Left cardiac atrium (tissue), 4 donors: ENCODE measurements at places on chromosomes 3 and 15. TPM values are rescaled to one million over a fixed set of nuclear protein-coding genes. Genes with fewer than 3 reads are reported as not detected.

MYO5C gene
- 8.2 TPM for total RNA-seq

DNA sequence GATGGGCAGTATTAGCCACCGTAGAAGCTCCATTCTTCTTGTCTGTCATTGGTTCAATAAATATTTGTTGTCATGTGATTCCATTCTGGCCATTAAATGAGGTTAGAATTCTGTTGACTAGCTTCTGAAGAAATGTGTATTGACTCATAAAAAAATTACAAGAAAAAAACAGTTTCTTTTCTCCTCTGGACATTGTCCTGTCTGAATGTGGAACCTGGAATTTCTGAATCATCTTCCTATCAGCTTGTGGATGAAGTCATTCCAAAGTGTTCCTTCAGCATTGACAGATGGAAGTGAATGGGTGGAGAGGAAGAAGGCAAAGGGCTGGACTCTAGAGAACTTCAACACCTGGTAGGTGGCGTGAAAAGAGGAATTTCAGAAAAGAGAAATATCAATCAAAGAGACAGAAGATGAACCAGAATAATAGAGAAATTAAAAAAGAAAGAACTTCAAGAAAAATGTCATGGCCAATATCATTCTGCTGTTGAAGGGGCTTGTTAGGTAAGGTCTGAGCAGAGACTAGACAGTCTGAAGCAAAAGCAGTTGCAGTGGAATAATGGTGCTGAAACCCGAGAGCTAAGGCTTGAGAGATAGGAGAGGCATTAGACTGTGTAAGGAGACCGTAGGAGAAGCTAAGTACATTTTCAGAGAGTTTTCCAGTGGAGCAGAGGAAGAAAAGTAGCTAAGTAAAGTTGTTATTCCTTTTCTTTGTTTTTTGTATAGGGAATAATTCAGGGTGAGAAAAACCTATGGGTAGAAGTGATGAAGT lies 806.6 kb downstream of the SQOR start:
- DNase-seq = no peak

DNA sequence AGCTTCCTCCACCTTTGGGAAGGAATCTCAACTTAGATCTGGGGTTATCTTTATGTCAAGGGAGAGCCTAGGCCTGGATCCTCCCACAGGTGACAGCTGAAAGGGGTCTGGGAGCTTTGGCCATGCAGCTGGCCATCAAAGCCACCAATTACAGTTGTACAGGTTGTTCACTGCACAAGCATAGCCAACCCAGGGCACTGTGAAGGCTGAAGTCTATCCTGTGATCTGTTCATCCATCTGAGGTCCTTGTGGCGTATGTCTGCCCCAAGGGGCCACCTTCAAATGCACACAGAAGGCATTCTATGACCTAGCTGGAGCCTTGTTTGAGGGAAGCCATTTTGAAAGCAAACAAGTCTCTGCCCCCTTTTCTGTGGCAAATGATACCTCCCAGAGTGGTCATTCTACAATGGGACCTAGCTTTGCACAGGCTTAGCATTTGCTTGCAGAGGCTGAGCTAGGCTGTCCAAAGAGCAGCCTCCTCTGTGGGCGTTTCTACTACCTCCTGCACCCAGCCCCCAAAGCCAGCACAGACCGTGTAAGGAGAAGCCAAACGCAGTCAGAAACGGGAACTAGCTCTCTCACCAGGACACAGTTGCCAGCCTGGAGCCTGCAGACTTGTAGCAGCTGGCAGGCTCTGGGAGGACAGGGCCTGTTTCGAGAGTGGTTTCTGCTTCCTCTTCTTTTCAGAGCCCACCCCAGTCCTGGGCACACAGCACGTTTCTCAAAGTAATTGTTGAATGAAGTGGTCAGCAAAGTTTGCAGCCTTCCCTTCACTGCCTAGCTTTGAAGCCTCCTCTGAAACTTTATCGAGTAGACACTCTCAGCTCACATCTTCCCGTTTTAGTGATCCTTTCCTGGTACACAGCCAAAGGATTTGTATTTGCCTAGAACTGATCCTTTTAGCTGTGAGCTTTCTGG lies 157.3 kb upstream of the SMAD3 start:
- peak; percentile 51 for DNase-seq

- DNase-seq = no peak
Measured at GRCh38 chr3:45677033-45677446, 12.2 kb upstream of the SACM1L start.

DNA sequence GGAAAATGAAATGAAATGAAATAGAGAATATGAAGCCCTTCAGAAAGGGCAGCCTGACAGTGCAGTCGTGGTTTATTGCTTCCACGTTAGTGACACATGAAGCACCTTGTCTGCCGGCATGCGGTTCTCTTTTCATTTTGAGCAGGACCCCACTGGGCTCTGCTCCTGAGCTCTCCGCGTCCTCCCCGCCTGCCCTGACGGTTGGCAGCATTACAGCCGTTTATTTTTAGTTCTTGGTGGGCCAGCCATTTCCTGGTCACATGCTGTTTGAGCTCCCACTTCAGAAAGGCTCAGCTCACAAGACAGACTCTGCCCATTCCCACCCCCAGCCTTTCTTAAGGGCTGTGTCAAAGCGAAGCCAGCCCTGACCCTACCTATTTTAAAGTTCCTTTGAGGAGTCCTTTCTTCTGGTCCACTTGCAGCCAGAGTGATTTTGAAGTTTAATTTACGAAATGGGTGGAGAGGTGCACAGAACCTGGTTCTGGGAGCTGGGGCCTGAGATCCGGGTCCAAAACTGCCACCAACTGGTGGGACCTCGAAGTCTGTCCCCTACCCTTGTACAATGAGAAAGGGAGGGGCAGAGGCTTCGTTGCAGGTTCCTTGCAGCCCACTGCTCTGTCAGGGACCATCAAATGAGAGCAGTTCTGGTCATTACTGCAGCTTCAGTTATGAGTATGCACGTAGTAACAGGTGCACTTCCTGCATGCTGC lies 60.1 kb downstream of the MGLL start:
- DNase-seq = no peak

CAV3 gene
- total RNA-seq = 17.6 TPM

DNA sequence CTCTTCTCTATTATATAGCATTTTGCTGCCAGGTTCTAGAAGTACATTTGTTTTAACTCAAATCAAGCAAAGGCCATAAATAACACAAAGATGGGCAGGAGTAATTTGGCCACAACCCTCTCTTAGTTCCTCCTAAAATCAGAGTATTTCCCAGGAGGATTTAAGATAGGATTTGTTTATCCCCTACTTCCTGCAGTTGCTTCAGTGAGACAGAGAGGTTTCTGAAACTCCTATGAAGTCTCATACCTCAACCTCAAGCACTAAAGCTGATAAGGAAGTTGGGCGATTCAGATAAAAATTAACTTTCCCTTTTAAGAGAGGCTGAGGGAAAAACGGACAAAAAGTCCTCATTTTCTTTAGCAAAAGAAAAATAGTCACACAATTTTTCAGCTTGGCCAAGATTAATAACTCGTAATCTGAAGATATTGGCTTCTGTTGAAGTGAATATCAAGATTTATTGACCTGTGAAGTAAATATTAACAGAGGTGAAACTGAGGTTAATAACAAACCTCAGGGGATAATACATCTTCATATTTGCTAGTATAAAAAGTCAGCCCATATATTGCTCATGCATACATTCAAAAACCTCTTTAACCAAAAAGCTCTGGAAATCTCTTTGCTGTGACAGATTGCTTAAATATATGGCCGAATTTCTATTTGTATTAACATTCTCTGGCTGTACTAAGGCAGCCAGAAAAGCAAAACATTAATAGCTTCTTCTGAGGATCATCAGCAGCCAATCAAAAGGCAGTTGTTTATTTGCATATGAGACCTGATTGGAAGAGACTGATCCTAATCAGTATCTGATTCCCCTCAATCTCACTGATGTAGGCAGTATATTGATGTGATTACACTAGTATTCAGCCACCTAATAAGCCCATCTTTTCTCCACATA lies 90.6 kb upstream of the GADL1 start:
- DNase-seq = no peak

GRCh38 chr15:82103468-82103867 lies 57.6 kb upstream of the MEX3B start:
- DNase-seq = no peak

NTRK3 gene
- 6.9 TPM for total RNA-seq

COL6A5 gene
- not detected for total RNA-seq

DNA sequence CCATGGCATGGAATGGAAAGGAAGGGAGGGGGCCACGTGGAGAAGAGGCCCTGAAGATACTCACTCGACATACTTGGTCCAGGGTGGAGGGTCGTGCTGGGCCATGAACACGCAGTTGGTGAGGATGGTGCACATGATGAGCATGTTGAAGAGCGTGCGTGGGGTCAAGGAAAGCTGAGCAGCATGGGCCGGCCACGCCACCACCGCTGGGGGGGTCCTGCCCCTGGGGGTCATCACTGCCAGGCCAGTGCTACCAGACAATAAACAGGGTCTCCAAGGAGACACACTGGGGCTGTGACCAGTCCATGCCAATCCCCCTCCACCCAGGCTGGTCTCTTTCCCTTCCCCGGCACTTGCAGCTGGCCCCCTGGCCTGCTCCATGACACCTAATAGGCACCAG lies 27.2 kb downstream of the SCN5A start:
- no peak for DNase-seq

DNA sequence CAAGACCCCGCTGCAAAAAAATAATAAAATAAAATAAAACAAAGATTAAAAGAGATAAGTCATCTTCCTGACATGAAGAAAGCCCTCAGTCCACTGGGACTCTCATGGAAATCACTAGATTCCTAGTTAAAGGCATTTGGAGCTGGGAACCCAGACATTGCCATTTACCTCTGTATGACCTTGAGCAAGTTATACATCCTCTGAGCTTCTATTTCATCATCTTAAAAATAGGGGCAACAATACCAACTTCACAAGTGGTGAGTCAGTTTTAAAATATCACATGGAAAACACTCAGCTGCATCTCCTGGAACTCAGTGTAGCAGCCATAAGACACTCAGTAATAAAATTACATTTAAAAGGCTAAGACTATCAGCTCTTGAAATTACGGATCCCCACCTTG lies 334.8 kb downstream of the ERC2 start:
- no peak for DNase-seq

DNA sequence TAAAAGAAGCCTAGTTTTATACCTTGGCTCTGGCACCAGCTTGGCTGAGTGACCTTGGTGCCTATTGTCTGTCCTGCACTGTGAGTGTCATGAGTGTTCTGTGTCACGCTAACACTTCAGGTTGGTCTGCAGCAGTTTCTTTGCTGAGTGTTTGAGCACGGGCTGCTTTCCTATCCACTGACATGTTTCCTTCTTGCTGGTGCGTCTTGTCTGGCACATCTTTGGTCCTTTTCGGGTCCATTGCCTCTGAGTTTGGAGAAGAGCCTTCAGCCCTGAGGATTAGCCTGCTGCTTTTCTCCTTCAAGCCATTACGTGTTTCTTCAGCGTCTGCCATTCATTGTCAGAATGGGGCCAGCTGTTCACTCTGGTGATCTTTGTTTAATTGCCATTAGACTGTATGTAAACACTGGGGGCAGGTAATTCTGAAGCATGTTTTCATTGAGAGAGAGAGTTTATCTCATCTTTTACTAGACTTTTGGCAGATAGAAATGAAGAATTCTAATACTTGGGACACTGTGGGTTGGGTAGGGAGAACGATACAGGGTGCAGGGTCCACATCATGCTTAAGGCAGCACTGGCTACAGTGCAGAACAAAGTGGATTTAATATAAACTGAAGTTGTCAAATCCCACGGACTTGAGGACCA lies 55.5 kb downstream of the LRRC28 start:
- DNase-seq = peak; percentile 28

- no peak for DNase-seq
Measured at GRCh38 chr3:140334132-140334929, 343.5 kb upstream of the TRIM42 start.

DNA sequence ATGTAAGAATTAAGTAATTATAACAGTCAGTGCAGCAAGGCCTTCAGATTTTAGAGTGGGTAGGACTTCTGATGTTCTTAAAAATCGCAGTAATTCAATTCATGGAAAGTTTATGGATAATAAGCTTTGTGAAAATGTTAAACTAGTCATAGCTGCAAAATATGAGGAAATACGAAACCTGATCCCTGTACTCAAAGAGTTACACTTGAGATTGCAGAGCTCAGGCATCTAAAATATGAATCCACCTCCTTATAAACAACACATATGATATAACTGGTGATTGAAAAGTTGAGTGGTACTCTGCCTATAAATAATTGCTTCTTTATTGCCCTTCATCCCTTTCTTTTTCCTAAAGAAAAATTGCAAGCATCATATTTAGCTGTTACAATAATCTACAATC lies 473.3 kb downstream of the OTOL1 start:
- no peak for DNase-seq

- DNase-seq = no peak
Measured at GRCh38 chr3:179606534-179607085, 2.0 kb downstream of the NDUFB5 start.

GRCh38 chr15:89376388-89376787 lies 41.8 kb upstream of the POLG start:
- no peak for DNase-seq

- DNase-seq = peak; percentile 42
Measured at GRCh38 chr15:62165793-62166375, 799 bp upstream of the C2CD4B start.
